ENCODE measurements at places on chromosomes 7 and 10.

GRCh38 chr7:107932805-107933204, 41.8 kb downstream of the DLD start:
- no peak for DNase-seq

DNA sequence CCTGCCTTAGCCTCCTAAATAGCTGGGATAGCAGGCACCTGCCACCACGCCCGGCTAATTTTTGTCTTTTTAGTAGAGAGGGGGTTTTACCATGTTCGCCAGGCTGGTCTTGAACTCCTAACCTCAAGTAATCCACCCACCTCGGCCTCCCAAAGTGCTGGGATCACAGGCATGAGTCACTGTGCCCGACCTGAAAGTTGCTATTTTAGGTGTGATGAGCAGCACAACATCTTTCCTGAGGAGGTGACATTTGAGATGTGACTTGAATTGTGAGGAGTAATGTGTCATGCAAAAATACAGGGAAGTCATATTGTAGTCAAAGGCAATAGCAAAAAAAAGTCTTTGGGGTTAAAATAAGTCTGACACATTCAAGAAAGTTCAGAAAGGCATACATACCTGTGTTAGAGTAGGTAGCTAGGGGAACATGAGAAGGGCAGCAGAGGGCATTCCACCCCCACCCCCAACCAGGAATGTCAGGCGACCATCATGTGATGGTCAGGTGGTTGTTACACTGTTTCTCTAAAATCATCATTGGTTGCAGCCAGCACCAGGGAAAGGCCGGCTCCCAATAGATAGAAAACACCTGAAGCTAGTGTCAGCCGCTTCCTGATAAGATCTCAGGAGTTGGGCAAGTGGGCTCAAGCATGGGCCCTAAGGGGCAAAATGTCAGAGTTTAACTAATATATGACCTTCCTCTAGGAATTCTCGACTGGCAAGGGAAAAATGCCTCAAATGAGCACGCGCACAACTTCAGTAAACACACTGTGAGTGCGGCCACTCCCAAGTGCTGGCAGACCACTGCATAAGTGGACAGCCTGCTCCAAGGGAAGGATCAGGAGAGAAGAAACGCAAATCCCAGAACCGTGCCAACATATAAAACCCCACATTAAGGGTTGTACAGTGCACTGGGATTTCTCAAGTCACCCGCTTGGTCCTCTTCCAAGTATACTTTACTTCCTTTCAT, at the start of gene TACC2:
Gene TACC2 (plus strand): TSS at position 803 of the 964 bp plus-strand sequence. CDS start 32,819 bp downstream, outside the sequence.
- DNase-seq, result no peak

GRCh38 chr7:156832195-156832877, 60.6 kb downstream of the LMBR1 start:
- no peak for DNase-seq

DNA sequence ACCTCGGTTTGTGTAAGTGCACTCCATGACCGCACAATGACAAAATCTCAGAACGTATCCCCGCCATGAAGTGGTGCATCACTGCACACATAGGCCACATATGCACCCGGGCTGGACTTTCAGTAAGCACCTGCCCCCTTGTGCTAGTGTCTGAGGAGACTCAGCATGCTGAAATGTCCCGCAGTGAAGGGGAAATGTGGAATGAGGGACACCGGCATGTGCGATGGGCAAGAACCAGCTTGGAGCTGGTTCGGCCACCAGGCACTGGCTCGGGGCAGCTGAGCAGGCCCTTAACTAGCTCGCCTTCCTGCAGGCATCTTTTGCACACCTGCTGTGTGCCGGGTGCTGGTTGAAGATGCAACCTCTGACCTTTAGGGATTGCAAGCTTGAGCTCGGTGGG, 49.8 kb upstream of the TNS3 start:
- no peak for DNase-seq

GRCh38 chr7:157825325-157825724, 488.5 kb downstream of the DNAJB6 start:
- no peak for DNase-seq

DNA sequence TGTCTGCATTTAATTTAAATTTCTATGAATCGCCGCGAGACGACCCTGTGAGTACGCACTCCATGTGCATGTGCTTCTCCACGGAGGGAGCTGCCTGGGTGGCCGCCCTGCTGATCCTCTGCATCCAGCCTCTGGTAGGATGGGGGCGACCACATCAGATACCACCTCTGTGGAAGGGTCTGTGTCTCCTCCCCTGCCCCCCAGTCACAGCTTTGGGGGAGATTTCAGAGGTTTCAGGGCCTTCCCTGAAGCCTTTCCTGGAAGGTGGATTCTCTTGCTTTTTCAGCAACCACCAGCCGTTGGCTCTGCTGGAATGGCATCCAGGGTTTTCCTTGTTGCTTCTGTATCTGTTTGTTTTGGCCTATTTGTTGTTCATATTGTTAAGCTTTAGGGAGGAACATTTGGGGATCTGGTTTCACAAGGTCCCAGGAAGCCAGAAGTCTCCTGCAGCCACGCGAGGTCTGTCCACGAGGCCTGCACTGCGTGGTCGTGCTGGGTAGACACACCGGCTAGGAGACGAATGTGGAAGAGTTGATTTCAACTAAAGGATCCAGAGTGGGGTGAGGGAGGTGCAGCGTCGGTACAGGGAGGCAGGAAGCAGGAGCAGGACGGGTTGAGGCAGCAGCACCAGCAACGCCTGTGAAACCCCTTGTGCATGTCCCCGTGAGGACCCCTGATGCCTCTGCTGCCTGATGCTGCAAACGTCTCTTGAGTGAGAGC, 329.1 kb downstream of the PTPRN2 start:
- DNase-seq, result no peak

DNA sequence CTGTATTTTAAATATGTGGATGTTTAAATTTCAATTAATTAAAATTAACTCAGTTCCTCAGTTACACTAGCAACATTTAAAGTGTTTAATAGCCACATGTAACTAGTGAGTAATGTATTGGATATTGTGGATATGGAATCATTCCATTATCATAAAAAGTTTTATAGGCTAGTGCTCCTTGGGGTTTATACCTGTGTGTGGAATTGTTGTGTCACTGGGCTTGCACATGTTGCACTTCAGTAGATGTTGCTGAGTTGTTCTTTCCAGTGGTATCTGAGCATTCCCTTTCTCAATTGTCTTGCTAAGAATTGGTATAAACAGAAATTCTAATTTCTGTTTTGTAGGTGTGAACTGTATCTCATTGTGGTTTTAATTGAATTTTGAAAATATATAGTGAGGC, 113.0 kb downstream of the ADK start:
- no peak for DNase-seq

- no peak for DNase-seq
Measured at GRCh38 chr10:60135020-60135419, 228.7 kb upstream of the CCDC6 start.

DNA sequence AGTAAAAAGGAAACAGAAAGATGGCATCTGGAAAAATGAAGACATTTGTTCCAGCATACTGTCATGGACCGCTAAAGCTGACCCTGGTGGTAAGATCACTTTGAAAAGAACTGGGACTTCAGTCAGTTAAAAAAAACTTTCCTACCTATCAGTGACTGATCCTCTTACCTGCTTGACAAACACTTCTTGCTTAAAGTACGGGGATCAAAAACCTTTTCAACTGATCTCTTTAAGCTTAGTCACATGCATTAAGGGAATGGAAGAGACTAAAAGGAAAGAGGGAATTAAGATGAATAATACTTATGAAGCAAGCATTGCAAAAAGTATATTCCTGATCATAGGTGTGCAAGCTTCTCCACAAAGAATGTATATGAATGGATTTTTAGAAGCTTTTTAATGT, 42.1 kb downstream of the MTERF1 start:
- no peak for DNase-seq

DNA sequence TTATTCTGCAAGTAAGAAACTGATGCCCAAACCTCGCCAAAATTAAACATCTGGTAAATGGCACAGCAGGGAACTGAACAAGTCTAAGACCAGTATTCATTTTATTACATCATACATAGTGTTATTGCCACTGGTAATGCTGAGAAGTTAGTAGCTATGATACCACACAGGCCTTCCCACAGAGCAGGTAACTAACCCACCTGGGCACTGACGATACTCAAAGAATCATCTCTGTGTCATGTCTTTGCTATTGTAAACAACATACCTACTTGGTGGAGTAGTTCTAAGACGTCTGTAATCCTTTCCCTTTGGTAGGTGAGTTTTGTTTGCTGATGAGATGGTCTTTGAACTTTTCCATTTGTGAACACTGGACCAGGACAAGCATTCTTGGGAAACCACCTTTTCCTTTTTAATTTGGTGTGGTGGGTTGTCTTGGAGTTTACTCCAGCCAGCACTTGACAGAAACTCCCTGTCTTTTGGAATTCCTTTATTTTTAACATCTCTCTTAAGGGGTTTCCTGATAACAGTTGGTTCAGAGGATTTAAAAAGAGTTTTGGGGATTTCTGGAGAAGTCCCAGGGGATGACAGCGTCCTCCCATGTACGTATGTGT, 40.9 kb downstream of the PDSS1 start:
- DNase-seq, result no peak

GRCh38 chr7:149432121-149432691, 28.7 kb downstream of the ZNF777 start:
- DNase-seq, result no peak

GRCh38 chr10:63262430-63263073, 129.4 kb downstream of the NRBF2 start:
- no peak for DNase-seq

DNA sequence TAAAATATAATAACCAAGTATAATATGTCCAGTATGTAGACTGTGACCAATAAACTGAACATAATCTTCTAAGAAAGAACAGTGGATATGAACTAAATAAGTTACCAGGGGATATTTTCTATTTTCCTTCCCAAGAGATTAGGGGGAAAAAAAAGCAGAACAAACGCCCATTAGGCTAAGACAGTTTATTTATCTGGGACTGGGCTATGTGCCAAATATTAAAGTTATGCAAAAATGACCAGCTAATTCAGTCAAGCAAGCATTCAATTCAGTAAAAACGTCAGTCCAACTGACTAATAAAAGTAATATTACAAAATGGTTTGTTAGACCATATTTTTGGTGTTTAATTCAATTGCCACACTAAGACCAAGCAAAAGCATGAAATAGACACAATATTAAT, 122.2 kb downstream of the TSPAN12 start:
- DNase-seq, result no peak
